ENCODE measurements at places on chromosomes 2 and 18. TPM values are rescaled to one million over a fixed set of nuclear protein-coding genes. Genes with fewer than 3 reads are reported as not detected.

Gene AKAIN1
- total RNA-seq, result not detected

DNA sequence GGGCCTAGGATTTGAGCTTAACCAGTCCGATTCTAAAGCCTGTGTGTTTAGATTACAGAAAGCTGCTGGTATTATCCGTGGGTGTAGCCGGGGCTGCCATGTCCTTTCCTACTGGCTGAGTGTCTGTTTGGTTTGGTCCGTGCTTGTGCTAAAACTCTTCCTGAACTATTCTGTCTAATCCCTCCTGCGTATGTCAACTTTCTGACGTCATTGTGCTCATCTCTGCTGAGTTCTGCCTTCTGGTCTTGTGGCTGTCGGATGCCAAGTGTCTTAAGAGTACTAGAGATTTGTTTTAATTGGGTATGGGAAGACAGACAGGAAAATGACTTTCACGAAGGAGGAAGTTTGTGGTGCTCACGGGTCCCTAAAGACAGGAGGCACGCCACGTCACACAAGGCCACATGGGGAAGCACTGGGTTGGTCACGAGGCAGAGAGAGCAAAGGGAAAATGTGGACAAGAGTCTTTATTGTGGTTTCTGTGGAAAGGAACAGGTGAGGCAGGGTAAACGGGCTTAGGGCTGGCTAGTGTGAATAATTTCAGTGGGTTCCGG is 31.8 kb upstream of the NTSR2 start:
- H3K4me3 ChIP-seq, result no peak overlapping the region
- peak overlapping the region; percentile 34 for H3K27ac ChIP-seq
- no peaks in the 10 kb centered on the region for H3K36me3 ChIP-seq
- H3K27me3 ChIP-seq, result no peaks in the 10 kb centered on the region

- H3K4me3 ChIP-seq, result no peak overlapping the region
- H3K36me3 ChIP-seq, result no peaks in the 10 kb centered on the region
- no peaks in the 10 kb centered on the region for H3K27me3 ChIP-seq
- no peak for DNase-seq
Measured at GRCh38 chr18:49023938-49024803, 73.4 kb upstream of the SMAD7 start.

- no peak for DNase-seq
- no peaks in the 10 kb centered on the region for H3K36me3 ChIP-seq
- H3K4me1 ChIP-seq, result no peaks in the 10 kb centered on the region
- no peak overlapping the region for H3K27ac ChIP-seq
Measured at GRCh38 chr2:121818546-121818945, 63.1 kb downstream of the TSN start.

GRCh38 chr2:215621381-215621780 is 185.5 kb upstream of the FN1 start:
- H3K4me1 ChIP-seq, result no peaks in the 10 kb centered on the region
- H3K4me3 ChIP-seq, result no peak overlapping the region
- no peaks in the 10 kb centered on the region for H3K36me3 ChIP-seq
- H3K27me3 ChIP-seq, result no peaks in the 10 kb centered on the region

DNA sequence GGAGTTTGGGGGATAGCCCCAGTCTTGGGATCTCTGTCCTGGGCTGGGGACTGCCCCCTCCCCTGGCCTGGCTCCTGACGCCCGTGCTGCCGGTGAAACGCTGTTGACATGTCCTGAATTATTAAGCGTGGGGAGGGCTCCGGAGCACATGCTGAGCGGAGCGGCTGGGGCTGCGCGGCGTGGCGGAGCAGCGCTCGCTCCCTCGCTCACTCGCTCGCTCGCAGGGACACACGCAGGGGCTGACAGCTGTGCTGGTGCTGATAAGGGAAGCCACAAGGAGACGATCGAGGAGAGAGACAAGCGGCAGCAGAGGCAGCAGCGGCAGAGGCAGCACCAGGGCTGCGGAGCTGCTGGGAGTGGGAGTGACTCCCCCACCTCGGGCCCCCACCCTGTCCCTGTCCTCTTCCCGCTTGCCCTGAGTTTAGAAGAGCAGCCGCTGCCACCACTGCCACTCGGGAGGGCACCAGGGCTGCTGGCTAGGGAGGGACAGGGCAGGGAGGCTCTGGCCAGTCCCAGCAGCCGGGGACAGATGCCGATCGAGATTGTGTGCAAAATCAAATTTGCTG is at the start of gene ASIC4:
TSS of gene ASIC4 (plus strand) at position 287 of the 566 bp plus-strand sequence. CDS start at position 530, 243 bp downstream.
- peaks cover 28% of the 10 kb centered on the region for H3K4me1 ChIP-seq
- no peak for DNase-seq
- peaks cover 78% of the 10 kb centered on the region for H3K27me3 ChIP-seq

GRCh38 chr2:127576433-127577207 is 41.1 kb downstream of the MYO7B start:
- no peak overlapping the region for H3K27ac ChIP-seq
- DNase-seq, result peak; percentile 47
- H3K4me3 ChIP-seq, result no peak overlapping the region
- no peaks in the 10 kb centered on the region for H3K27me3 ChIP-seq

DNA sequence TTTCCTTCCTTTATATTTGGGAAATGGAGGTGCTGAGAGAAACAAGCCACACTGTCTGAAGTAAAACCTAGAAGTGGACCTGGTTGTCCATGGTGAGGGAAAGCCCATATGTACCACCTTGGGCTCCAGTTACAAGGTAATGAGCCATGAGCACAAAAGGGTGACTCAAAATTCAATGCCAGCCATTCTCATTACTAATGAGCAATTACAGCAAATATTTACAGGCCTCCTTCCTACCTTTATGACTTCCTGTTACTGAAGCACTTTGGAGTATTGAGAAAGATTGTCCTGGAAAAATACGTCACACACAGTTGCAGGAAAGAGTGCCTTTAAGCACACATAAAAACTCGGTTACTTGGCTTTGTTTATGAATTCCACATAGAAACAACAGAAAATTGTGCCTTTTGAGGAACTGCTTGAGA is 9.1 kb downstream of the EPAS1 start:
- no peak for DNase-seq
- no peaks in the 10 kb centered on the region for H3K27me3 ChIP-seq
- H3K4me3 ChIP-seq, result no peak overlapping the region
- peaks cover 95% of the 10 kb centered on the region for H3K4me1 ChIP-seq

Gene RFX8
- total RNA-seq, result not detected

Gene NOSTRIN
- 20.9 TPM for total RNA-seq

- no peak overlapping the region for H3K27ac ChIP-seq
- no peaks in the 10 kb centered on the region for H3K27me3 ChIP-seq
- DNase-seq, result no peak
- no peak overlapping the region for H3K4me3 ChIP-seq
- no peaks in the 10 kb centered on the region for H3K4me1 ChIP-seq
Measured at GRCh38 chr2:226818930-226819329, 16.9 kb upstream of the RHBDD1 start.

DNA sequence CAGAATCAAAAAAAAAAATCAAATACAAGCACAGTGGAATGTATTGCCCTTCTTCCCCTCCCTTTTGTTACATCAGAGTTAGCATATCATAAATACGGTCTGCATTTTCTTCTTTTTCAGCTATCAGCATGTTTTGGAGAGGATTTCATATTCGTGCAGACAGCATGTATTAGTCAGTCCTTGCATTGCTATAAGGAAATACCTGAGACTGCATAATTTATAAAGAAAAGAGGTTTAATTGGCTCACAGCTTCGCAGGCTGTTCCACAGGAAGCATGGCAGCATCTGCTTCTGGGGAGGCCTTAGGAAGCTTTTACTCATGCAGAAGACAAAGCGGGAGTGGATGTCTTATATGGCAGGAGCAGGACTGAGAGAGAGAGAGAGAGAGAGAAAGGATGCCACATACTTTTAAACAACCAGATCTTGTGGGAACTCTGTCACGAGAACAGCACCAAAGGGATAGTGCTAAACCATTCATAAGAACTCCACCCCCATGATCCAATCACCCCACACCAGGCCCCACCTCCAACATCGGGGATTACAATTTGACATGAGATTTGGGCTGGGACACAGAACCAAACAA is 8.9 kb downstream of the IL1B start:
- no peaks in the 10 kb centered on the region for H3K4me1 ChIP-seq
- H3K4me3 ChIP-seq, result no peak overlapping the region
- no peaks in the 10 kb centered on the region for H3K36me3 ChIP-seq
- H3K27ac ChIP-seq, result no peak overlapping the region
- H3K27me3 ChIP-seq, result no peaks in the 10 kb centered on the region

GRCh38 chr18:42011053-42011452 is 56.0 kb downstream of the PIK3C3 start:
- no peaks in the 10 kb centered on the region for H3K27me3 ChIP-seq
- H3K4me3 ChIP-seq, result no peak overlapping the region
- H3K36me3 ChIP-seq, result peaks cover 58% of the 10 kb centered on the region
- no peak for DNase-seq

- H3K27me3 ChIP-seq, result no peaks in the 10 kb centered on the region
- no peak overlapping the region for H3K27ac ChIP-seq
- no peak for DNase-seq
- no peaks in the 10 kb centered on the region for H3K4me1 ChIP-seq
- no peaks in the 10 kb centered on the region for H3K36me3 ChIP-seq
Measured at GRCh38 chr2:179764710-179765109, 96.7 kb downstream of the ZNF385B start.

Gene SP110
- total RNA-seq, result 40.4 TPM

- no peak for DNase-seq
- H3K36me3 ChIP-seq, result peaks cover 5% of the 10 kb centered on the region
- no peaks in the 10 kb centered on the region for H3K27me3 ChIP-seq
- peaks cover 12% of the 10 kb centered on the region for H3K4me1 ChIP-seq
Measured at GRCh38 chr18:9861157-9861556, 24.6 kb upstream of the TXNDC2 start.

- no peak overlapping the region for H3K4me3 ChIP-seq
- DNase-seq, result no peak
- H3K4me1 ChIP-seq, result peaks cover 23% of the 10 kb centered on the region
- no peak overlapping the region for H3K27ac ChIP-seq
Measured at GRCh38 chr18:12595571-12596255, 62.2 kb downstream of the SPIRE1 start.

- no peaks in the 10 kb centered on the region for H3K36me3 ChIP-seq
- no peaks in the 10 kb centered on the region for H3K4me1 ChIP-seq
- no peak overlapping the region for H3K27ac ChIP-seq
- no peak overlapping the region for H3K4me3 ChIP-seq
Measured at GRCh38 chr2:127164761-127165538, 55.1 kb downstream of the CYP27C1 start.

Gene DPP10
- total RNA-seq, result not detected

- no peak overlapping the region for H3K27ac ChIP-seq
- H3K36me3 ChIP-seq, result no peaks in the 10 kb centered on the region
- H3K4me1 ChIP-seq, result no peaks in the 10 kb centered on the region
- H3K27me3 ChIP-seq, result no peaks in the 10 kb centered on the region
- DNase-seq, result no peak
- H3K4me3 ChIP-seq, result no peak overlapping the region
Measured at GRCh38 chr2:221655300-221655699, 83.2 kb upstream of the EPHA4 start.

Gene SOWAHC
- 5.3 TPM for total RNA-seq

Gene ICA1L
- 0.87 TPM for total RNA-seq

GRCh38 chr2:167271932-167272331 is 383.7 kb downstream of the XIRP2 start:
- no peaks in the 10 kb centered on the region for H3K27me3 ChIP-seq
- no peak overlapping the region for H3K4me3 ChIP-seq
- H3K36me3 ChIP-seq, result no peaks in the 10 kb centered on the region
- H3K4me1 ChIP-seq, result no peaks in the 10 kb centered on the region
- DNase-seq, result no peak

Gene TEKT4
- total RNA-seq, result not detected

GRCh38 chr2:4094743-4095142 is 391.4 kb downstream of the DCDC2C start:
- no peaks in the 10 kb centered on the region for H3K27me3 ChIP-seq
- H3K4me3 ChIP-seq, result no peak overlapping the region
- no peaks in the 10 kb centered on the region for H3K36me3 ChIP-seq
- H3K4me1 ChIP-seq, result no peaks in the 10 kb centered on the region

DNA sequence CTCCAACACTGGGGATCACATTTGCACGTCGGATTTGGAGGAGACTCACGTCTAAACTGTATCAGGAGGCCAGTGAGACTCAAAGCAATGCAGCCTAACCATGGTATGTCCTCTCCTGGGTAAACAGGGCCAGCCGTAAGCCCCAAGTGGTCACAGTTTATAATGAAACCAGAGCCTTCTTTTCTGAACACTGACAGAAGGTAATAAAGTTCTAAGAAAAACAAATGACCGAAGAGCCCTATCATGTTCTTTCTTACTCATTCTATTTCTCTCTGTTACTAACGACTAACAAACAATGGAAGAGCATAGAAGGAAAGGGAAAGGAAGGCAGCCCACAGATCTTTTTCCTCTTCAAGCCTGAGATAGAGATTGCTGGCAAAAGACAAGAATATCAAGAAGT is 796.8 kb upstream of the SOX11 start:
- no peak overlapping the region for H3K27ac ChIP-seq
- no peaks in the 10 kb centered on the region for H3K27me3 ChIP-seq
- H3K4me3 ChIP-seq, result no peak overlapping the region
- no peak for DNase-seq
- H3K36me3 ChIP-seq, result no peaks in the 10 kb centered on the region

Gene CYP1B1
- 106 TPM for total RNA-seq

DNA sequence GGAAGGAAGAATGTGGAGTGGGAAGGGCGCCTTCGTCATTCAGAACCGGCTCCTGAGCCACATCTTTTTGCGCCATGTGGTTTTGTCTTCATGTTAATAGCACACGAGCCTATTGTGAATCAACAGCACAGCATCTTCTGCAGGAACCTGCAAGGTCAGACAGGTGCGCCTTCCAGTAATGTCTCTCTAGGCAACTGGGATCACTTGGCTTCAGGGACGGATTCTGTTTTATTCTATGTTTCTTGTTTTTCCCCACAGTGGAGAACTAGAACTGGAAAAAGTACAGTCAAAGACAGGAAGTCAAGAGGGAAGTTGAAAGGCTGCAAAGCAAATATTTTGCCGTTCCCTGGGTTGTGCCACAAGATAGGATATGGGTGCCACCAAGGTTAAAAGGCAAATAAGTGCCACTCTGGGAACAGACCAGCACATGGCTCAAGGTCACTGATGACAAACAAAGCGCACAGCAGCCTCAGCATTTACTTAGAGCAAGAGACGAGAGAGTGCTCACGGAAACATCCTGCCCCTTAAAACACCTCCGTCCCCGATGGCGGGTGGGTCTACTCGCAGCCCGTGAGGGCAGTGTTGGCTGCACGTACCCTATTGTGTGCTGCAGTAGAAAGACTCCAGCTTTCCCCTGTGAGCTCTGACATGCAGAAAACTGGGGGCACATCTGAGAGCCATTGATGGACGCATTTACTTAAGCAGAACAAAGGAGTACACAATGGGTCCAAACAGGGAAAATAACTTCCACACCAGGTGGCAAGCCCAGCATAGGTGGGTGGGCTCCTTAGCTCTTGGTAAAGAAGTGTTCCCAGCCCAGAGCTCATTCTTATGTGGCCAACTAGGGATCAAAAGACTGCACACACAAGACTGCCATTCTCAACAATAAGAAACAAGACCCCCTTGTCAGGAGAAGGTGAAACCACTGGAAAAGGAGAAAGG is 107.2 kb upstream of the PARD3B start:
- peaks cover 11% of the 10 kb centered on the region for H3K4me1 ChIP-seq
- H3K36me3 ChIP-seq, result no peaks in the 10 kb centered on the region
- DNase-seq, result peak; percentile 48
- H3K4me3 ChIP-seq, result no peak overlapping the region

- H3K4me3 ChIP-seq, result no peak overlapping the region
- H3K4me1 ChIP-seq, result no peaks in the 10 kb centered on the region
- no peaks in the 10 kb centered on the region for H3K36me3 ChIP-seq
- H3K27ac ChIP-seq, result no peak overlapping the region
- peaks cover 25% of the 10 kb centered on the region for H3K27me3 ChIP-seq
- no peak for DNase-seq
Measured at GRCh38 chr2:71269511-71270090, 42.7 kb upstream of the PAIP2B start.

Gene PPP4R3B
- 110 TPM for total RNA-seq

Data from stomach (tissue), 19 donors.